ENCODE measurements at places on chromosomes 7 and 10.

GRCh38 chr7:23074443-23075261, 30.9 kb upstream of the KLHL7 start:
- no peak for DNase-seq

DNA sequence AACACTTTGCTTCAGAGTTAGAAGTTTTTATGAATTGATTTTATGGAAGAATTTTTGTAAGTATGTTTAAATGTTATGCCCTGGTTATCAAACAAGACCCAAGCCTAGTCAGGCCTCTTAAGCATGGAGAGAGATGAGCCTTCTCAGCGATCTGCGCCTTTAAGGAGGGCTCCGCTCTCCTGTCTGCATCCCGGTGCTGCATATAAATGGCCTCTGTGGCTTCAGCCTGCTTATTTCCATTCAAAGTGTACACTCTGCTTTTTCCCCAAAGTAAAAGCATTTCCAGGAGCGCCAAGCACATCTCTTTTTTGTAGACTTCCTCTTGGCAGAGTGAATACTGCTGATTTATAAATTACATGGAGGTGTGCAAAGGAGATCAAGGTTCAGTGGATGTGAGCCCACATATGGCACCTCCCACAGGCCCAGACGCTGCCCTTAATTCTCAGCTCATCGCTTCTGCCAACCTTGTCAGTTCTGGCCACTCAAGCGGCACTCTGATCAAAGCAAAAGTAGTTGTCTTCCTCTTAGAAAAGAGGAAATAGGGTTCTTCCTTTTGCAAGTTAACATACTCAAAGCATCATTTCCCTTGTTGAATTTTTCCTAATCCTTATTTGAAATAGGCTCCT, 70.0 kb upstream of the SFMBT2 start:
- no peak for DNase-seq

DNA sequence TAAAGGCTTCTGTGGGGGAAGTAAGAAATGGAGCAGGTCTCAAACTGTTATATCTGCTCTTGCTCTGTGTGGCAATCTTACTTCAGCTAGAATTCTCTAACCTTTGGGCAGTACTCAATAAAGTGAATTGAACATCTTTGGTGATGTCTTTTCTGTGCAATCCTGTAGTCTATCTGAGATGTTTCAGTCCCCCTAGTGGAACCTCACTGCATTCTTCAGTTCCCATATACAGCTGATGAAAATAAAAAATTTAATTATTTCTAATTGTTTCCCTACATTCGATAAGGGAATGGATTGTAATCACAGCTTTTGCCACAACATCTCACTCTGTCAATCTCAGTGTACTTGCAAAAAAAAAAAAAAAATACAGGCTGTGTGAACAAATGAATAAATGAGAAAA, 522.6 kb downstream of the DNAJB9 start:
- DNase-seq, result no peak

GRCh38 chr7:139044813-139045794, 9.3 kb upstream of the ZC3HAV1L start:
- no peak for DNase-seq

GRCh38 chr7:159144758-159145489, at the start of gene VIPR2:
Gene VIPR2 (minus strand): TSS chr7:159144867. CDS start chr7:159144771, 96 bp downstream.
- DNase-seq, result peak; percentile 57

GRCh38 chr7:37424995-37425394, 23.7 kb downstream of the ELMO1 start:
- no peak for DNase-seq

GRCh38 chr10:94549221-94549620, 3.6 kb downstream of the HELLS start:
- no peak for DNase-seq

- no peak for DNase-seq
These were observed 18.2 kb downstream of the SFTPD start for GRCh38 chr10:79930751-79931150.

DNA sequence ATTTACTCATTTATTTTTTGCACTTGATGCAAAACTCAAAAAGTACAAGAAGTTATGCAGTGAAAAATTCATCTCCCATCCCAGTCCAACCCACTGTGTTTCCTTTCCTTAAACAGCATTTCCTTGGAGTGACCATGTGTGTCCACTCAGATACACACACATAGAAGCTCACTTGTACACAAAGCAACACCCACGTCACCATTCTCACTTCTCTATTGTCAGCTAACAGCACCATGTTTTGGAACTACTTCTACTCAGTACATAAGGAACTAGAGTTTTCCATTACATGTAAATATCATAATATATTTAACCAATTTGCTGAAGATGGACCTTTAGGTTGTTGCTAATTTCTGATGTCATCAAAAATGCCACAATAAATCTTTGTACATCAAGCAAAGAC, 167.6 kb downstream of the GRID1 start:
- no peak for DNase-seq

- DNase-seq, result peak; percentile 85
These were observed 92.4 kb upstream of the TMEM72 start for GRCh38 chr10:44818701-44819127.

- DNase-seq, result peak; percentile 50
These were observed 448 bp upstream of the PTER start for GRCh38 chr10:16436367-16436757.

GRCh38 chr7:21106296-21106732, 319.6 kb upstream of the SP8 start:
- no peak for DNase-seq

DNA sequence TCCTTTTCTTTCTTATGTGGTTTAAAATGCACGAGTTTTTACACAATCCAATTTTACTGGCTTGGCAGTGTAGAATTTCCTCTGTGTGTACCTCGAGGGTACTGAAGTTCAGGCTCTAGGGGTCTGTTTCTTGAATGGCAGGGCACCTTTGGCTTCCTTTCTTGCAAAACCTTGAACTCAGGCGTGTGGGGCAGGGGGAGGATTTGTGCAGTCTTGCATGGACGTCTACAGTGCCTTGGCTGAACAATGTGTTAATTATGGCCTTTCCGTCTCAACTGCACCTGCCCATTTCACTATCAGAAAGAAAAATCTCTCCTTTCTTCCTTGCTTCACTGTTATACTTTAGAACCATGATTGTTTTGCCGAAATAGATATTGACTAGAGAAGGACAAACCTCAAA, 570.9 kb downstream of the INHBA start:
- DNase-seq, result no peak

DNA sequence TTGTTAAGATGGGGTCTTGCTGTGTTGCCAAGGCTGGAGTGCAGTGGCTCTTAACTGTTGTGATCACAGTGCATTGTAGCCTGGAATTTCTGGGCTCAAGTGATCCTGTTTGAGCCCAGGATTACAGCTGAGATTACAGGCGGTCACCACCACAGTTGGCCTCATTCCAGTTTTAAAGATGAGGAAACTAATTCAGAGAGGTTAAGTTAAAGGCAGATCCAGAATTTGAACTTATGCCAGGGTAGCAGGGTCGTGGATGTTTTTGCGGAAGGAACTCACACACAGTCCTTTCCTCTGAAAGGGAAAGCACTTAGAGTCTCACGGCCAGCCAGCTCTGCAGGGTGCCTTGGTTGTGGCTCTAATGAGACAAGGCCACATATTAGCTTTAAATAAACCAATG, 84.7 kb downstream of the MMRN2 start:
- no peak for DNase-seq

DNA sequence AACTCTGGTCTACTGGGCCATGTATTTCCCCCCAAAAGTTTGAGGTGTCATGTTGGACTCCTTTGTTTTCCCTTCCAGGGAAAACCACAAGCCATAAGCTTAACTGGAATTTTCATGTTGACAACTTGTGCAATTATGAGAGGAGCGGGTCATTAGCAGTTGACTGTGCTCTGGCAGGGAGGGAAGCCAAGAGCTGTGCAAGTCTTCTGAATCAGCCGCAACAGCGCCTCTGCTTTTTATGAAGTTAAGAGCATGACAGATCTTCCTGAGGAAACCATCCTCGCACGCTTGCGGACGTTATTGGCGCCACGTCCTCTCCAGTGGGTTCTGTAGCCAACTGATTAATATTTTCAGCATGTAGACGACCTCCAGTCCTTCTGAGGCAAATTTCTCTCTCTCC, 148.7 kb upstream of the MKI67 start:
- no peak for DNase-seq

GRCh38 chr7:83793558-83793957, 144.6 kb upstream of the SEMA3E start:
- no peak for DNase-seq

- no peak for DNase-seq
These were observed 18.6 kb upstream of the SMO start for GRCh38 chr7:129169686-129170440.

DNA sequence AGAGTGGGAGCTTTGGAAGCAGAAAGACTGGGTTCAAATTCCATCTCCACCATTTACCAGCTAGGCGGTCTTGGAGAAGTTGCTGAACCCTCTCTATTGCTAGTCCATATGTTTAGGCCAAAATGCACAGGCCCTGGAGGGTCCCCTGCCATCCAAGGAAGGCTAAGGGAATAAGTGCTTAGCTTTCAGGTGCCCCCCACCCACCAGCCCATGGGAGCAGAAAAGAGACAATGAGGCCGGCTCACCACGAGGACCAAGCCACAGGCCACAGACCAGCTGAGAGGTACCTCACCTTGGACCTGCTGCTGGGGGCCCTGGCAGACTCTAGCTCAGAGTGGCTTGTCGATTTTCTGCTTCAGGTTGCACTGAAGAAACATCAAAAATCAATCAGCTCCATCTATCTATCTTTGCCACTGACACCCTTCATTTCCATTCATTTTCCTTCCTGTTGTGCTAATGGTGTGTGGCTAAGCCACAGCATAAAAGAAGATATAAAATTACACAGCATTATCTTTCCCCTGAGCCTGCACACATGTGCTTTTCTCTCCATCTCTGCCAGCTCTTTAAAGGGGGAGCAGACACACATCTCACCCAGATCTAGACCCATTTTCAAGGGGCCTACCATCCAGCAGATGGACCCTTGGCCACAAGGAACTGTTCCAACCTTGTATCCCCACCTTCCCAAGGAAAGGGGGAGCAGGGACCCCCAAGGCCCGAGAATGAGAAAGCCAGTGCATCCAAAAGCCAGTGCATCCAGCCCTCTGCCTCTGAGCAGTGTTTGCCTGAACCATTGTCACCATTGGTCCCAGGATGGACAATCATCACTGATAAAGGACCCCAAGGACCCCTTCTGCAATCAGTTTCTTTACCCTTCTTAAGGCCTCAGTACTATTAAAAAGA, 65.4 kb downstream of the GRID1 start:
- peak; percentile 32 for DNase-seq

DNA sequence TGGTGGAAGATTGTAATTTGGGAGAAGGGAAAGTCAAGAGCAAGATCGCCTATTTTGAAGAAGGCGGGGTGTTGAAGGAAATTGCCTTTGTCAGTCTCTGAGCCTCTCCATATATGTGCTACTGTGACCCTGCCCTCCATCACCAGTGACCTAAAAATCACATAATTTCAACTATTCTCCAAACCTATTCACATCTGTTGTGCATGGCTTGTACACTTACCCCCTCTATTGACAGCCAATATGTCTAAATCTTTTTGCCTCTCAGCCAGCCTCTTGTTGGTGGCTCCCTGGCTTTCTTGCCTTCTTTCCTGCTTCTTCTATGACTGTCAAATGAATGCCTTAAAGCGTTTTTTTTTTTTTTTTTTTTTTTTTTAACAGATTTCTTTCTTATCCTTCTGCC, 295.6 kb downstream of the AUTS2 start:
- DNase-seq, result no peak

- no peak for DNase-seq
These were observed 107.8 kb upstream of the PPP1R3A start for GRCh38 chr7:114026486-114027089.

GRCh38 chr7:41771717-41772116, 68.8 kb upstream of the INHBA start:
- DNase-seq, result no peak

DNA sequence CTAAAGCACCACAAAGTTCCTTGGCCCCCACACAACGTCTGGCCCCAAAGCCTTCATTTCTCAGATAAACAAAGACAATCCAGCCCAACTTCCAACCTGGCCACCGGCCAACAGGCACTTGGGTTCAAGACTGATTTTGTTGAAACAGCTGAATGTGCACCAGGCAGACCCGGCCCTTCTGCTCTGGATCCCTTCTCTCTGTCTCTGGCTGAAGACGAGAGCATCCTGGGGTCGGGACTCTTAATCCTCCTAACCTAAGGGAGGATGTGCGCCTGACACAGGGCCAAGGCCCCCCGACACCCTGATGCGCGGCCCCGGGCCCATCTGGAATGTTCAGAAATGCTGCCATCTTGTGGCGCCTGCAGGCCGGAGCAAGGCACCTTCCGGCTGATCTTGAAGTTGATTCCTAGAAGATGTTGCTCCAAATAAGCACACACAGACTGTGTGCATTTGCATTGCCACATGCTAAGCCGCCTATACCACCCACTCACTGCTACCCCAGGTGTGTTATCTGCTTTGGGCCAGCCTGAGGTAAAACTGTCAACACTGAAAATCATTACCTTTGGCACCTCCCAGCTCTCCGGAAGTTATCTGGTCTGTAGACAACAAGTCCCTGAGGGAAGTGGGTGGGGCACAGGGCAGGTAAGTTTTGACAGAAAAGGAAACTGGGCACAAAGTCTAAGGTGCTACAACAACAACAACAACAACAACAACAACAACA, 98.4 kb upstream of the HABP2 start:
- peak; percentile 75 for DNase-seq

GRCh38 chr7:116863936-116864500, 1.6 kb downstream of the CAPZA2 start:
- no peak for DNase-seq

GRCh38 chr10:61961278-61961677, 59.8 kb downstream of the ARID5B start:
- DNase-seq, result no peak

DNA sequence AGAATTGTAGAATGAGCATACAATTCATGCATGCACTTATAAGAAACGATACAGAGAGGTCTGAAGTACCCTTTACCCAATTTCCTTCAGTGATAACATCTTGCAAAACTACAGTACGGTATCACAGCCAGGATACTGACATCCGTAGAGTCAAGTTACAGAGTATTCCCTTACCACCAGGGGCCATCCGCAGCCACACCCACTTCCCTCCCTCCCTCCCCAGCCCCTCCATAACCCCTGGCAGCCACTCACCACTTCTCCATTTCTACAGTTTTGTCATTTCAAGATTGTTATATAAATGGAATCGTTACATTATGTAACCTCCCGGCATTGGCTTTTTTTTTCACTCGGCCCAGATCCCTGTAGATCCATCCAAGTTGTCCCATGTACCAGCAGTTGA, 113.6 kb upstream of the RET start:
- DNase-seq, result peak; percentile 15

DNA sequence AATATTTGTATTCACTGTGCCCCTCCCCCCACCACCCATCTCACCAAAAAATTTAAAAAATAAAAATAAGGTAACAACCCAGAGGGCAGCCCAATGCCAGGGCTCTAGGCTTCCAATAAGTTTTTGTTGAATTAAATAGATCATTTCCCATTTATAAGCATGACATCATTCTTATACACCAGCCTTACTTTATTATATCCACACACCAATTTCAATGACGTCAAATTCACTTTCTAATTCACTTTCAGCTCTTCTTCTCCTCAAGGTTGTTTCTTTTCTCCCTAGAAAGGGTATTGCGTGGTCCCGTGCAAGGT, 1.2 kb upstream of the DKK1 start:
- DNase-seq, result no peak
